Suppressor macrophage (primary cell): ENCODE measurements at places on chromosomes 7 and 10.

GRCh38 chr7:158283016-158283974, 304.3 kb downstream of the PTPRN2 start:
- DNase-seq = no peak

- DNase-seq = no peak
Observed at GRCh38 chr7:2393706-2394105, 9.7 kb upstream of the CHST12 start.

DNA sequence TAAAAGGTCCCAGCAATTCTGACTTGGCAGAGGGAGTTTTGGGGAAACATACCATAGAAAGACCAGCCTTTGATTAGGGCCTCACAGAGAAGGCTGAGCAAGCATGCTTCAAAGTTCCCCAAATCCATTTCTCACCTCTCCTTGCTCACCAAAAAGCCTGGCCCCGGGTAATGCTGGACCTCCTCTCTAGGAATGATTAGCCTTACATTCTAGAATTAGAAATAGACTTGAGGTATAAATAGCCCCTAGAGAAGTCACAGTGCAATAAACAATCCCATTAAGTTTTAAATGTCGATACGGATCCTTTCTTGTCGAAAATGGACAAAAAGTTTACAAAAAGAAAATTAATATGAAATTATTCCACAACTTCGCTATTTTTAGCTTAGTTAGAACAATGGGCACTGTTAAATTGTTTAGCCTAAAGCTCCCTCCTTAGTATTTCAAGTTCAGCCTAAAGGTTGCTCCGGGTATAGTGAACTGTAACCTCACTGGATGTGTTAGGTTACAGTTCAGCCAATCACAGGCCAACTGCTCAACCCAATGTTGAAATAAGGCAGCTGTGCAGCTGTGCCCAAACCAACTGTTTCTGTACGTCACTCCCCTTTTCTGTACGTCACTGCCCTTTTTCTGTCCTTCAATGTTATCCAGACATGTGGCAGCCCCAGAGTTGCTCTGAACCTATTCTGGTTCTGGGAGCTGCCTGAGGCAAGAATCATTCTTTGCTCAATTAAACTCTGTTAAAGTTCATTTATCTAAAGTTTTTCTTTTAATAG, 7.9 kb upstream of the GSDME start:
- peak; percentile 26 for DNase-seq

GRCh38 chr7:158931804-158932298, 75.5 kb downstream of the DYNC2I1 start:
- DNase-seq = no peak

- no peak for DNase-seq
Observed at GRCh38 chr7:105887569-105888189, 11.3 kb upstream of the ATXN7L1 start.

GRCh38 chr10:110547139-110547761, 20.2 kb upstream of the SMC3 start:
- peak; percentile 89 for DNase-seq
